ENCODE measurements at places on chromosomes 7 and 10. TPM values are rescaled to one million over a fixed set of nuclear protein-coding genes. Genes with fewer than 3 reads are reported as not detected.

Gene SLC18A3
- not detected for total RNA-seq

Gene MEOX2
- not detected for total RNA-seq

Gene PNLIPRP2
- total RNA-seq = not detected

Gene ABCB1
- total RNA-seq = 0.02 TPM

Gene UBE3C
- total RNA-seq = 67.4 TPM

Gene GRID2IP
- total RNA-seq = not detected

Measured in A549 treated with Hydrocortisone at 1 μM for 4 hours (cell line).